ENCODE measurements at places on chromosomes 1 and 21.

DNA sequence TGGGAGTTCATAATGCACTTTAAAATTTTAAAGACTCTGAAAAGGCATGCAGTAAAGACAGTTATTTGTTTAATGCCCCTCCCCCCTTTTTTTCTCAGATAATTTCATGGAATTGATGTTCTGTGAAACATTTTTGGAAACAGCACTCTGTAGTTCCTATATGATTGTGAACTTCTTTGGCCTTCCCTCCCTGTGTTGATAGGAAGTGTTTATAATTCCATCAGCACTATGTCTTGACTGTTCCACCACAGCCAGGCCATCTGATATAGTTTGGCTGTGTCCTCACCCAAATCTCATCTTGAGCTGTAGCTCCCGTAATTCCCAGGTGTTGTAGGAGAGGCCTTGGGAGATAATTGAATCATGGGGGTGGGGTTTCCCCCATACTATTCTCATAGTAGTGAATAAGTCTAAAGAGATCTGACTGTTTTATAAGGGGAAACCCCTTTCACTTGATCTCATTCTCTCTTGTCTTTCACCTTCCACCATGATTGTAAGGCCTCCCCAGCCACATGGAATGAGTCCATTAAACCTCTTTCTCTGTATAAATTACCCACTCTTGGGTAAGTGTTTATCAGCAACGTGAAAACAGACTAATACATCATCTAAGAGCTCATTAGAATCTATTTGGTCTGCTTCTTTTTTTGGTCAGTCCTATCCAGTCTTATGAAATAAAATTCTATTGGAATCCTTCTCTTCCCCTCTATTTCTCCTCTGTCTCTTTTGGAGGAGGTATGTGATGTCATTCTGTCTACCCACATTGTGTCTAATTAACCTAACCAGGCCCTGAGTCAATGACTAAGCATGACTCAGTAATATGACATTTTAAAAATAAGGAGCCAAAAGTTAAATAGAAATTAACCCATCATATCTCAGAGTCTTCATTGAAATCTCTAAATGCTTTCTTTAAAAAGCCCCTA lies 8.9 kb downstream of the CCDC185 start:
- DNase-seq, result no peak

GRCh38 chr1:14500912-14501311 lies 97.6 kb upstream of the KAZN start:
- no peak for DNase-seq

DNA sequence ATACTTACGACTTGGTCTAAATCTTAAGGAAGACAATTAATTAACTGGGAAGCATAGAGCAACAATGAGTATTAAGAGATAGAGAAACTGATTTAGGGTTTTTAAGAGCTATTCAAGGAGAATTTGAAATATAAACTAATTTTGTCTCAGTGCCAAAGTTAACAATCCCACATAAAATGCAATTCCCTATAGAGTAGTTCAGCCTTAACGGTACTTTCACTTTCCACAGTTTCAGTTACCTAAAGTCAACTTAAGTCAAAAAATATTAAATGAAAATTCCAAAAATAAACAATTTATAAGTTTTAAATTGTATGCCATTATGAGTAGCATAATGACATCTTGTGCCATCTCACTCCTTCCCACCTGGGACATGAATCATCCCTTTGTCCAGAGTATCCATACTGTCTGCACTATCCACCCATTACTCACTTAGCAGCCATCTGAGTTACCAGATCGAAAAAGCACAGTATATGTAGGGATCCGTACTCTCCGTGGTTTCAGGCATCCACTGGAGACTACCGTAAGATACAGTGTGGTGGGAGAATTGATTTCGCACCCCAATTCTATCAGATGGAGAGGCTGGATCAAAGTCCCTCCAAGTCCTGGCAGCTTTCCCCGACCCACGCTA lies 4.8 kb upstream of the SARS1 start:
- no peak for DNase-seq

GRCh38 chr1:12769976-12770505 lies 3.5 kb upstream of the PRAMEF12 start:
- DNase-seq, result no peak

DNA sequence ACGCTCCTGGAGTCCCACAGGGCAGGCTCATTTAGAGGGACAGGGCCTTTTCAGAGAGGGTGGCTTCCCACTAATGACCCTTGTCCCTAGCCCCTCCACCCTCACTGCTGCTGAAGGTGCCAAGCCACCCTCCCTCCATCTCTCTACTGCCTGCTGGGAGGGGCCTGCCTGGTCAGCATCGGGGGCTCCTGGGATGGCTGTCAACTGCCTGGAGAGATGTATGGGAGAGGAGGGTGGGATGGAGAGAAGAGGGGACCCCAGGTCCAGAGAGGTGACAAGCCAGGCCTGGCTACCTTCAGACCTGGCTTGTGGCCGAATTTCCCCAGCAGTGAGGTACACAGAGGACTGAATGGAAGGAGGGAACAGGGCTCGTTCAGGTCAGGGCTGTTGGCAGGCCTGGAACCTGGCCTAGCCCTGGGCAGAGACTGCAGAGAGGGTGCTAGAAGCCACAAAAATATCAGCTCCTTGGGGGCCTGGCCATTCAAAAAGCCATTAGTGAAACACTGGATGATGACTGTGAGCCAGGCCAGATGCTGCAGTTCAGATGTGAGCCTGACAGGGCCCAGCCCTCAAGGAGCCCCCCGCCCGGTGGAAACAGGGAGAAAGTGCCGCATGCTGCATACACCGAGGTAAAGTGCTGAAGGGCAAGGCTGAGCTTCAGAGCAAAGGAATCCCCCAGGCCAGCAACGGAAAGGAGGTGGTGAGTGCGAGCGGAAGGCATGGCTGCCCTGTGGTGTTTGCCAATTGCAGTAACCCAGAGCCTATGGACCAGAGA lies 20.0 kb downstream of the MMEL1 start:
- no peak for DNase-seq

Measured in eye (tissue), 1 donor.